SJSA1 (cell line): ENCODE measurements at places on chromosomes 12 and 14.

- DNase-seq, result peak; percentile 47
These were observed 23.3 kb downstream of the DMAC2L start for GRCh38 chr14:50335389-50335788.

DNA sequence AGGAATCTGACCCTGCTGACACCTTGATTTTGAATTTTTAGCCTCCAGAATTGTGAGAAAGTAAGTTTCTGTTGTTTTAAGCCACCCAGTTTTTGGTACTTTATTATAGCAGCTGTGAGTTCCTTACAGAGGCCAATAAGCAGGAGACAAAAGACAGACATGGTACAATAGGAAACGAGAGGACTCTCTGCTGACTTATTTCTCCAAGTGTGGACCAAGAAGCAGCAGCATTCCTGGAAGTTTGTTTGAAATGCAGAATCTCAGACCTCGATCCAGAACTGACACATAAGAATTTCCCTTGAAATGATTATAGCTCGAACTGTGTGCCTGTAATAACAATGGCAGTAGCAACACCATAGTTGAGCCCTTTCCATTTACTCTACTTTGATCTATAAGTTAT is 31.9 kb upstream of the LUM start:
- DNase-seq, result no peak

GRCh38 chr12:121059031-121059898 is 20.2 kb upstream of the OASL start:
- peak; percentile 28 for DNase-seq

DNA sequence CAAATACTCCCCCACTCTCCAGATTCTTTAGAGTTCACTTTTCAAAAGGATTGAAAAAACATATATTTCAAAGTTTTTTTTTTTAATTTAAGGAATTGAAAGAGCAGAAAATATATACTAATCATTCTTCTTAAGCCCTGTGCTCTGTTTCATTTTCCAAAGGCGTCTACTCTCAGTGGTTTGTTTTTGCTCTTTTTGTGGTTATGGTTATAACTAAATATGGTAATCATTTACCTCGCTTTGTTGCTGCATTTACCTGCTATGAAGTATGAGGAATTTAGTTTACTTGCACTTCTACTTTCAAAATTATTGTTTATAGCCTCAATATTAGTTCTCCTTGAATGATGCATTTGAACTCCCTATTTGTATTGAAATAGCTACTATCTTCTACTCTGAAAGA is 55.9 kb upstream of the LRRK2 start:
- DNase-seq, result no peak

GRCh38 chr12:32025906-32026305 is 66.7 kb downstream of the RESF1 start:
- DNase-seq, result no peak

DNA sequence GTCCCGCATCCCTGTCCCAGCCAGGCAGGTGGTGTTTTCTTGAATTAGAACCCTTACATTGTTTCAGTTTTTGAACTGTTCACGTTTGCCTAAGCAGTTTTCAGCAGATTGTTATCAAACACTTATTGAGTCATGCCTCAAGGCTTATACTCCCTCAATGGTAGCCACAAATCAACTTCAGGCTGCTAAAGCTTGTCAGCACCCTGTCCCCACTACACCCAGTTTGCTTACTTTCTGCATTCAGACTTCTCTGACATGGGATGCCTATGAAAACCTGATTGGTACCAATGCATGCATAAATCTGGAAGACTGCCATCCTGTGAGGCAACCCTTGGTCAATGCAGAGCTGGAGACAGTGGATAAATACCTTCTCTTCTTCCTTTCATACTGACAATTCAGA is 225.4 kb downstream of the BTG1 start:
- DNase-seq, result no peak
